Left ventricle myocardium inferior (tissue), 1 donor: ENCODE measurements at places on chromosomes 11 and 22. TPM values are rescaled to one million over a fixed set of nuclear protein-coding genes. Genes with fewer than 3 reads are reported as not detected.

DNA sequence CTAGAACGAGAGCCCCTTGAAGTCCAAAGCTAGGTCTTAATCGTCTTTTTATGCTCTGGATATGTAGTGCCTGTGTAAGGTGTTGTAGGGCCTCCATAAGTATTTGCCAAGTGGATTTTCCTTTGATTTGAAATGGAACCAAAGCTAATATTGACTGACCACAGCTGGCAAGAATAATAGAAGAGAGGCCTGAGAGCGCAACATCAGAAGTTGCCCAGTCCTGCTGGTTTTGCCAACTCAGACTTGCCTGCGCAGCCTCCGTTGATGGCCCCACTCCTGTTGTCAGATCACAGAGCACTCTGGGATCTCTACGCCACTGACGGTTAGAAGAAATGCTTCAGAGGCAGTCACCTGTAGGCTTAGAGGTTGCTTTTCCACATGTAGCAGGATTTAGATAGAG is 251.2 kb downstream of the TENM4 start:
- H3K36me3 ChIP-seq = no peaks in the 10 kb centered on the region
- no peaks in the 10 kb centered on the region for H3K27me3 ChIP-seq
- H3K4me3 ChIP-seq = no peak overlapping the region
- no peaks in the 10 kb centered on the region for H3K4me1 ChIP-seq

The PKDREJ gene
- 0.08 TPM for total RNA-seq

The MAP6 gene
- 5.7 TPM for total RNA-seq

The IFITM2 gene
- total RNA-seq = 160 TPM

The HPX gene
- 0.44 TPM for total RNA-seq

DNA sequence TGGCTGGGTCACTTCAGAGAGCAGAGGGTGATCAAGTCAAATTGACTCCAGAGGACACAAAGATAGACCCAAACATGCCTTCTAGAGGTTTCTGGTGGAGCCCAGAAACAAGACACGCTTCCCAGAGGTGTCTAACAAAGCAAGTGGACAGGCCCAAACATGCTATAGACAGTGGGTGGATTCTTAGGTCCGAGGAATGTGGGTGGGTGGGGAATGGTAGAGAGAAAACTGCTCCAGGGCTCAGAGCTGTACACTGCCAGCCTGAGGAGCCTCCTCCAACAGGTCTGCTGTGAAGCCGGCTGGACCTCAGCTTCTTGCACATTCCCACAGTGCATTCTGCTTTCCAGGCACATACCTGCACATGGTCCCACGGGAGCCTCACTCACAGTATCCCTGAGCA is 116.8 kb upstream of the NECTIN1 start:
- no peaks in the 10 kb centered on the region for H3K36me3 ChIP-seq
- peaks cover 15% of the 10 kb centered on the region for H3K4me1 ChIP-seq
- H3K27me3 ChIP-seq = peaks cover 12% of the 10 kb centered on the region
- no peak overlapping the region for H3K4me3 ChIP-seq
- DNase-seq = no peak

- H3K27me3 ChIP-seq = peaks cover 91% of the 10 kb centered on the region
- H3K36me3 ChIP-seq = no peaks in the 10 kb centered on the region
- DNase-seq = peak; percentile 42
Observed at GRCh38 chr22:37267135-37267587, 15.1 kb upstream of the CYTH4 start.

The CAVIN3 gene
- total RNA-seq = 37.1 TPM

- no peak overlapping the region for H3K4me3 ChIP-seq
- DNase-seq = no peak
- peaks cover 44% of the 10 kb centered on the region for H3K4me1 ChIP-seq
- peak overlapping the region; percentile 60 for H3K27ac ChIP-seq
- H3K27me3 ChIP-seq = peaks cover 11% of the 10 kb centered on the region
Observed at GRCh38 chr11:74680703-74681531, 50.3 kb downstream of the CHRDL2 start.

GRCh38 chr11:89490602-89490980 is 584 bp downstream of the NOX4 start:
- peaks cover 6% of the 10 kb centered on the region for H3K4me1 ChIP-seq
- H3K27ac ChIP-seq = peak overlapping the region; percentile 76
- peaks cover 35% of the 10 kb centered on the region for H3K27me3 ChIP-seq
- peak overlapping the region; percentile 69 for H3K4me3 ChIP-seq
- H3K36me3 ChIP-seq = no peaks in the 10 kb centered on the region
- DNase-seq = no peak

The CCDC87 gene
- total RNA-seq = 0.41 TPM

DNA sequence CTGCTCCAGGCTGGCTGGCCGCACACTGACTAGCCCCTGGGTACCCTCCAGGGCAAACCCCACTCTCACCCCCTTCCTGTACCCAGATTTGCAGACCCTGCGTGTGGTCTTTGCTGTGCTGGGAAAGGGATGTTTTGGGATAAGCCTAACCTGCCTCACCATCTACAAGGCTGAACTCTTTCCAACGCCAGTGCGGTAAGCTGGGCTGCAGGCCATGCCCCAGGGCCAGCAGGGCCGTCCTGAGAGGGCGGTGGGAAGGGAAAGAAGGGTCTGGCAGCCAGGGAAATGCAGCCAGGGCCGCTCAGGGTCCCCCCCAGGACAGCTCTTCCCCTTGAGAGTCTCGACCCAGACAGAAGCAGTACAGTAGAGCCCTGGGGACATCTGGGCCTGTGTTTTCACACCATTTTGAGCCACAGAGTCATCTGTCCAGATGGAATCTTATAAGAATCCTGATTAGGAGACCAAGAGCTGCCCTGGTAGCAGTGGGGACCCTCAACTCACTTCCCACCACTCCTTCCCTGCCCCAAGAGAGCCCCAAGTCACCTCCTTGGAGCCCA is 22.4 kb upstream of the SLC22A12 start:
- H3K27ac ChIP-seq = no peak overlapping the region
- peaks cover 12% of the 10 kb centered on the region for H3K4me1 ChIP-seq
- H3K27me3 ChIP-seq = peaks cover 9% of the 10 kb centered on the region

DNA sequence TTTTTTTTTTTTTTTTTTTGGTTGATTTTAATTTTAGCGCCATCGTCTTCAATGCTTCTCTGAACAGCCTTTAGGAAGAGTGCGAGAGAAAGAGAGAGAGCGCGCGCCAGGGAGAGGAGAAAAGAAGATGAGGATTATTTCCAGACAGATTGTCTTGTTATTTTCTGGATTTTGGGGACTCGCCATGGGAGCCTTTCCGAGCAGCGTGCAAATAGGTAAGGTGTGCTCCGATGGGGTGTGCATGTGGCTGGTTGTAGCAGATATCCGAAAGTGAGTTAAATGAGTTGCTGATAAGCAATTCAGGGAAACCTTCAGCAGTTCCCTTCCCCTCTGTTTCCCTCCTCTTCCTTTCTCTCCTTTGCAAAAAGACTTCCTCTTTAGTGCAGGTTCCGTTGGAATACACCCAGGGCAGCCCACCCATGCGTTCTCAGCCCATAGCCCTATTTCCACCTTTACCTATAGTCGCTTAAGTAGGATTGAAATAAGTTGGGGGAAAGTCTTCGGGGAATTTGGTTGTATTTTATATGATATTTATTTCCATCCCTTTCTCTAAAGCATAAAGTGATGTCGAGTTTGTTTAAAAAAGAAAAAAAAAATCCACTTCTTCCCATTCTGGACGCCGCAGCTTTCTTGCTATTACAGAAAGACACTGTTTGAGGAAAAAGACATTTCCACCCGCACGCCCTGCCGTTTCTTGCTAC is 1.1 kb downstream of the GRIA4 start:
- peaks cover 22% of the 10 kb centered on the region for H3K4me1 ChIP-seq
- H3K27ac ChIP-seq = no peak overlapping the region
- H3K36me3 ChIP-seq = no peaks in the 10 kb centered on the region
- DNase-seq = no peak
- peak overlapping the region; percentile 58 for H3K4me3 ChIP-seq
- peaks cover 79% of the 10 kb centered on the region for H3K27me3 ChIP-seq

- H3K36me3 ChIP-seq = no peaks in the 10 kb centered on the region
- H3K27me3 ChIP-seq = peaks cover 46% of the 10 kb centered on the region
- no peak overlapping the region for H3K4me3 ChIP-seq
- no peak for DNase-seq
Observed at GRCh38 chr11:119744577-119744976, 15.6 kb upstream of the NECTIN1 start.

DNA sequence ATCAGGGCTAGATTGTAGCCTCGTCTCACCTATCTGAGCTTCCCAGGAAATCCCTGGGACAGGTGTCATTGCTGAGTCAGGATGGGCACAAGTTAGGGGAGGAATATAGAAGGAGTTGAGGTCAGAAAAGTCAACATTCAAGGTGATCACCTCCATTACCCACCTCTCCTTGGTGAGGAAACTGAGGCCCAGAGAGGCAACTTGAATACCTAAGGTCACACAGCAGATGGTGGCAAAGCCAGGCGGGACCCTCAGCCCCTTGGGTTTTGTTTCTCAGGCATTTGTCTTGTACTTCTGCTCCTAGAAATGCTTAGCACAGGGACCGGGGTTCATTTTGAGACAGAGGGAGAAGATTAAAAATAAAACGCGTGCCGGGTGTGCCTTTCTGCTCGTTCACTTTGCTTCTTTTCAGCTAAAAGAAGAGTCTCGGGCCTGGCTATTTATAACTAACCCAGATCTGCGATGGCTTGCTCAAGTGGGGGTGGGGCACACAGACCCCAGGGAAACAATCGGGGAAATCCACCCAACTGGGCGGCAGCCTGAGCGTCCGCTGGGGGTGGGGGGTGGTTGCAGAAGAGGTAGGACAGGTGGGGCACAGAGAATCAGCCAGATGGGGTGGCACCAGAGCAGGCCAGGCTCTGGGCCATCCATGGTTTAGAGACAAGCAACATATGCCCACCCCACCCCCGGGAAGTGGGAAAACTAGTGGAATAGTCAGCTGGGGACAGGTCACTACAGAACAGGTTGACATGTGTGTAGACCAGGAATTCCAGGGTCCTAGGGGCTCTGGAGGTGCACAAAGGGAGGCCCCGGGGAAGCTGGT is 3.9 kb upstream of the GNAZ start:
- peaks cover 36% of the 10 kb centered on the region for H3K4me1 ChIP-seq
- H3K4me3 ChIP-seq = no peak overlapping the region
- no peak overlapping the region for H3K27ac ChIP-seq

DNA sequence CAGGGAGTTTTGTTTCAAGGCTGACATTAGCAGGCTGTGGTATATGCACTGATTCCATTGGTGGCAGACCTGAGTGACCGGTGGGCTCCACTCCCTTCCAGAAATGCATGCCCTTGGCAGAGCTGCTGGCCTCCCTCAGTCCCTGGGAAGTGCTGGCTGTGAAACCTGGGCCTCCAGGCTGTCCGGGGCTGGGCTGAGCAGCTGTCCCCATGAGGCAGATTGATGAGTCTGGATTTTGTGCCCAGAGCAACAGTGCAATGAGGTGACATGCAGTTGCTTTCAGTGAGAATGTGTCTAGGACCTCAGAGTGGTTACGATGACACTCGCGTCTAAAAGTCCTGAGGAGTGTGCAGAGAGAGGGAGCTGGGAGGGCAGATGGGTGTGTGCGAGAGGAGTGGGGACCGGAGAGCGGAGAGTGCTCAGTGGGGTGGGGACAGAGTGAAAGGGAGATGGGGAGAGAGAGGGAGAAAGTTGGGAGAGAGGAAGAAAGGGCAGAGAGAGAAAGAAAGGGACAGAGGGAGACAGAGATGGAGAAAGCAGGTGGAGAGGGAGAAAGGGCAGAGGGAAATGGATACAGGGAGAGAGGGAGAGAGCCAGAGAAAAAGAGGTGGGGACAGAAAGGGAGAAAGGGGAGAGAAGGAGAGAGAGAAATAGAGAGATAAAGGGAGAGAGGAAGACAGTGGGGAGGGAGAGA is 978.3 kb downstream of the BRD1 start:
- H3K36me3 ChIP-seq = no peaks in the 10 kb centered on the region
- DNase-seq = no peak
- no peak overlapping the region for H3K27ac ChIP-seq
- H3K4me1 ChIP-seq = no peaks in the 10 kb centered on the region
- H3K4me3 ChIP-seq = no peak overlapping the region

The OR5L2 gene
- not detected for total RNA-seq

DNA sequence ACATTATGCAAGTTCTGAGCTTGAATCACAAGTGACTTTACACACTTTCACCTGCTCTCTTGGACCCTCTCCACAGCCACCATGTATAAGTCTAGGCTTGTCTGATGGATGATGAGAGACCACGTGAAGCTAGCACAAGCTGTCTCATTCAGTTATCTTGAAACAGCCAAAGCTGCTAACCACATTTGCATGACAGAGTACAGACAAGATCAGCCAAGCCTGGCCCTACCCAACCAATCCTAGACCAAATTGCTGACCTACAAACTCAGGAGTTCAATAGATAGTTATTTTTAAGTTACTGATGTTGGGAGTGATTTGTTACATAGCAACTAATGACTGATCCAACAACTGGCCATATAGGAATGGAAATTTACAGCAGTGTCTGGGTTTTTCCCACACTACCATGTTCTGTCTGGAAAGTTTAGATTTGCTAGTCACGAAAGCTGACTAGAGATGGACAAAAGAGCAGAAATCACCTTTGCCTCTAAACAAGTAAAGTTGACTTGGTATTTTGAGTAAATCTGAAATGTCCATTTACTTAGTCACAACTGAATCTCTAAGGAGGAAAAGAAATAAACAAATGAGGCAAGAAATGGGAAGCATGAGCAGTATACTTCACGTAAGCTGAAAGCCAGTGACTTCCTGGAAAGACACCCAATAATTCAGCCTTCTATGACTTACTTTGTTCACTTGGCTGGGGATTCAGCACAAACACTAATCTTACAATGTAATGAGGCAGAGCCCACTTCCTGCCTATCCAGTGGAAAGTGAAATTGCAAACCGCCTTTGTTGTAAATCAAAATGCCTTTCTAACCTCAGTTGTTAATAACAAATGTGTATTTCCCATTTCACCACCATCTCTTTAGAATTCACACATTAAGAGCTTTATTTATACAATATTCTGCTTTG is 101.7 kb downstream of the FAM181B start:
- H3K27ac ChIP-seq = no peak overlapping the region
- peaks cover 12% of the 10 kb centered on the region for H3K27me3 ChIP-seq
- H3K4me3 ChIP-seq = no peak overlapping the region
- no peaks in the 10 kb centered on the region for H3K36me3 ChIP-seq
- no peak for DNase-seq
- no peaks in the 10 kb centered on the region for H3K4me1 ChIP-seq

- H3K27me3 ChIP-seq = no peaks in the 10 kb centered on the region
- no peak for DNase-seq
- H3K4me1 ChIP-seq = peaks cover 14% of the 10 kb centered on the region
- no peak overlapping the region for H3K4me3 ChIP-seq
- no peaks in the 10 kb centered on the region for H3K36me3 ChIP-seq
- no peak overlapping the region for H3K27ac ChIP-seq
Observed at GRCh38 chr11:10379022-10379421, 74.1 kb downstream of the ADM start.

The SGSM1 gene
- 8.8 TPM for total RNA-seq

The GLB1L2 gene
- 0.30 TPM for total RNA-seq
